SJSA1 (cell line): ENCODE measurements at places on chromosomes 2 and 18. TPM values are rescaled to one million over a fixed set of nuclear protein-coding genes. Genes with fewer than 3 reads are reported as not detected.

COL4A4 gene
- not detected in 2 replicates for total RNA-seq

PLCD4 gene
- not detected in 2 replicates for total RNA-seq

FOXI3 gene
- not detected in 2 replicates for total RNA-seq

EGR4 gene
- not detected in 2 replicates for total RNA-seq

GALNT13 gene
- not detected in 2 replicates for total RNA-seq

SH3RF3 gene
- 3.6 and 6.1 TPM in 2 replicates for total RNA-seq

CTLA4 gene
- total RNA-seq = not detected in 2 replicates

- no peak overlapping the region for H3K4me3 ChIP-seq
- DNase-seq = no peak
- H3K27me3 ChIP-seq = no peaks in the 10 kb centered on the region
These were observed 21.9 kb upstream of the CERS6 start for GRCh38 chr2:168434146-168434545.

- peaks cover 18% of the 10 kb centered on the region for H3K27me3 ChIP-seq
- no peaks in the 10 kb centered on the region for H3K4me1 ChIP-seq
These were observed 71.6 kb upstream of the GAREM1 start for GRCh38 chr18:32542221-32542798.

DNA sequence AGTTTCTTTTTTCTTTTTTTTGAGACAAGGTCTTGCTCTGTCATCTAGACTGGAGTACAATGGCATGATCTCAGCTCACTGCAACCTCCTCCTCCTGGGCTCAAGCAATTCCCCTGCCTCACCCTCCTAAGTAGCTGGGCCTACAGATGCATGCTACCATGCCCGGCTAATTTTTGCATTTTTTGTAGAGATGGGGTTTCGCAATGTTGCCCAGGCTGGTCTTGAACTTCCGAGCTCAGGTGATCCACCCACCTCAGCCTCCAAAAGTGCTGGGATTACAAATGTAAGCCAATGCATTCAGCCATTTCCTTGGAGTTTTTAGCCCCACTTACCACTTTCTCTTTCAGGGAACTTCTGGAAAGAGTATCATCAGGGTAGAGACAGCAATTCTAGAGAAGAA is 153.3 kb upstream of the THSD7B start:
- DNase-seq = no peak
- no peak overlapping the region for H3K4me3 ChIP-seq
- no peaks in the 10 kb centered on the region for H3K36me3 ChIP-seq
- no peak overlapping the region for H3K27ac ChIP-seq

DNA sequence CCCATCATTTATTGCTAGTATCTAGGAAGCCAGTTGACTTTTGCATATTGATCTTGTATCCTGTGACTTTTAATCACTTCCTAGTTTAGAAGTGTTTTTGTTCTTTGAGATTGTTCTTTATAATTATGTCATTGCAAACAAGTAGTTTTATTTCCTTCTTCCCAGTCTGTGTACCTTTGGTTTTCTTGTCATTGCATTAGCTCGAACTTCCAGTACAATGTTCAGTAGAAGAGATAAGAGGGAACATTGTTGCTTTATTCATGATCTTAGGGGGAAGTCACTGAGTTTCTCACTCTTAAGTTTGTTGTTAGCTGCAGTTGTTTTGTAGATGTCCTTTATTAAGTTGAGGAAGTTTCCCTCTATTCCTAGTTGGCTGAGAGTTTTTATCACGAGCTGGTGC is 61.0 kb downstream of the TRAPPC12 start:
- DNase-seq = no peak
- no peaks in the 10 kb centered on the region for H3K27me3 ChIP-seq
- H3K4me1 ChIP-seq = no peaks in the 10 kb centered on the region

- no peak for DNase-seq
- no peaks in the 10 kb centered on the region for H3K36me3 ChIP-seq
- H3K4me3 ChIP-seq = no peak overlapping the region
- H3K27ac ChIP-seq = no peak overlapping the region
- no peaks in the 10 kb centered on the region for H3K4me1 ChIP-seq
- no peaks in the 10 kb centered on the region for H3K27me3 ChIP-seq
These were observed 243.2 kb upstream of the KCNH7 start for GRCh38 chr2:163081754-163082153.

DNA sequence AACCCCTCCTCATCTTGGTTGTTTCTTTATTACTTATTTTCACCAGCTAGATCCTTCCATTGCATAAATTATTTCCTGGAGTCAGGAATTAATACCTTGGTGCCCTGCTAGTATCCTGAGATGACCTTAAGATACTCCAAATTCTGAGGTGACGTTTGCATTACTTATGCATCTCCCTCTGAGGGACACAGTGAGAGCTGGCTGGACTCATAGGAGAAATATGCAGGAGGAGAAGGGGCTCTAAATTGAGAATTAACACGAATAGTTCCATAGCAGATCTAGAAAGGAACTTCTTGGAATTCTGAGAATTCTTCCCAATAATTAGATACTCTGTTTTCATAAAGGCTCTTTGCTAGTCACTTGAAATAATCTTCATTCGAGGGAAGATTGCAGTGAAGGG is 310.6 kb upstream of the ZEB2 start:
- H3K36me3 ChIP-seq = no peaks in the 10 kb centered on the region
- DNase-seq = no peak
- H3K27ac ChIP-seq = no peak overlapping the region; the same call in 1 of the 2 replicates
- peaks cover 25% of the 10 kb centered on the region for H3K4me1 ChIP-seq
- H3K4me3 ChIP-seq = no peak overlapping the region
- no peaks in the 10 kb centered on the region for H3K27me3 ChIP-seq

GRCh38 chr2:105804266-105804665 is 59.6 kb downstream of the NCK2 start:
- H3K27ac ChIP-seq = no peak overlapping the region
- DNase-seq = no peak
- no peak overlapping the region for H3K4me3 ChIP-seq
- no peaks in the 10 kb centered on the region for H3K27me3 ChIP-seq
- 0 out of 2 replicates have a peak, but pooled peaks cover 4% of the 10 kb centered on the region for H3K4me1 ChIP-seq
- H3K36me3 ChIP-seq = 0 out of 2 replicates have a peak, but pooled peaks cover 5% of the 10 kb centered on the region

- H3K27me3 ChIP-seq = 0 out of 2 replicates have a peak, but pooled peaks cover 6% of the 10 kb centered on the region
- DNase-seq = no peak
- H3K4me1 ChIP-seq = no peaks in the 10 kb centered on the region
- no peaks in the 10 kb centered on the region for H3K36me3 ChIP-seq
These were observed 105.6 kb upstream of the CD302 start for GRCh38 chr2:159903443-159904126.

GRCh38 chr2:215707608-215708007 is 271.7 kb upstream of the FN1 start:
- H3K36me3 ChIP-seq = no peaks in the 10 kb centered on the region
- H3K27me3 ChIP-seq = no peaks in the 10 kb centered on the region

GRCh38 chr18:76264876-76265250 is 230.2 kb downstream of the ZNF516 start:
- no peak for DNase-seq
- no peaks in the 10 kb centered on the region for H3K36me3 ChIP-seq
- H3K27me3 ChIP-seq = no peaks in the 10 kb centered on the region
- no peak overlapping the region for H3K4me3 ChIP-seq

DNA sequence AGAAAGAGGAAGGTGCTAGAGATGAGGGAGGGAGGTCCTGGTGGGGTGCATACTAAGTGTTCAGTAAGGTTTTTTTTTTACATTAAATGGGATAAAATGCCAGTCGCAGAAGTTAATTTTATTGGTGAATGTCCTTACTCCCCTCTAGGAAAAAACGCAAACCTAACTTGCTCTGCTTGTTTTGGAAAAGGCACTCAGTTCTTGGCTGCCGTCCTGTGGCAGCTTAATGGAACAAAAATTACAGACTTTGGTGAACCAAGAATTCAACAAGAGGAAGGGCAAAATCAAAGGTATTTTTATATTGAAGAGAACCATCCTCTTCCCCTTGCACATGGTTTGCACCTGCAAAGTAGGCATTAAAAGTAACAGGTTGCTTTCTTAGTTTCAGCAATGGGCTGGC is 12.7 kb upstream of the IL18R1 start:
- no peak for DNase-seq
- H3K36me3 ChIP-seq = no peaks in the 10 kb centered on the region

- no peak overlapping the region for H3K27ac ChIP-seq
- H3K4me3 ChIP-seq = no peak overlapping the region
- H3K36me3 ChIP-seq = no peaks in the 10 kb centered on the region
- DNase-seq = no peak
- no peaks in the 10 kb centered on the region for H3K4me1 ChIP-seq
These were observed 793.3 kb downstream of the TDRD15 start for GRCh38 chr2:21916934-21917522.

DNA sequence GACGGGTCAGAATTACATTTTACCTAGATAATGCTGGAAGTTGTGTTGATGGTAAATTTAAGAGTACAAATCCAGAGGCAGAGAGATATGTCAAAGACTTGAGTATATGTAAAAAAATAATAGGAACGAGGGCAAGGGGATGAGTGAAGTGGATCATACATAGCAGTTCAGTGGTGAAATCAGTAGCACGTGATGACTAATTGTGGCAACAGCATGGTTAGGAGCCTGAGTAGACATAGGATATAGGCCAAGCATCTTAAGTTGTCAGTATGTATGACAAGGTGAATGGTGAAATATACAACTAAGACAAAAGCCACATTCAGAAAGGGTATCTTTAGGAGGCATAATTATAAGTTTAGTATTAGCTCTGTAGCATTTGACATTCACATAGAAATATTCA is 826.5 kb upstream of the PIK3C3 start:
- H3K27ac ChIP-seq = no peak overlapping the region
- H3K27me3 ChIP-seq = no peaks in the 10 kb centered on the region
- H3K4me3 ChIP-seq = no peak overlapping the region
- peaks cover 12% of the 10 kb centered on the region for H3K4me1 ChIP-seq
- no peak for DNase-seq

- no peaks in the 10 kb centered on the region for H3K36me3 ChIP-seq
- no peak overlapping the region for H3K27ac ChIP-seq
- DNase-seq = no peak
- no peaks in the 10 kb centered on the region for H3K4me1 ChIP-seq
- no peaks in the 10 kb centered on the region for H3K27me3 ChIP-seq
These were observed 86.9 kb upstream of the RBBP8 start for GRCh38 chr18:22846088-22846683.
